Stimulated activated CD4-positive, alpha-beta T cell treated with anti-CD3 and anti-CD28 coated beads, Interleukin-1b, Interleukin-23, amount 100 ng/mL, for 1 hour (primary cell): ENCODE measurements at places on chromosomes 12 and 14.

- no peak for DNase-seq
Measured at GRCh38 chr12:97168804-97169203, 261.7 kb downstream of the NEDD1 start.

DNA sequence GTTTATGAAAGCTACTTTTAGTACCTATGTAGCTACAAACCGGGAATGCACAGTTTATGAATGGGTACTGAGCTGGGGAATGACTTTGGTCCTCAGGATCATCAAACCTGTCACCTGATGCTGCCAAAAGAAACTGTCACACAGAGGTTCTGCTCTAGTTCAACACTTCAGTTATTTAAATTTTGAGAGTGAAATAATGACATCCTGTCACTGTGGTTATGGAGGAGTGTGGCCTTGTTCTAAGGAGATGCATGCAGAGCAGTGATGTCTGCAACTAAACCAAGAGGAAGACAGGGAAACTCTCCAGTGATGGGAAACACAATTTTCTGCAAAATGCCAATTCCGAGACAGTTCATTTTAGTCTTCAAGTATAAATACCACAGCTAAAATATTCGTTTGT is 4.8 kb upstream of the AEBP2 start:
- DNase-seq, result no peak

GRCh38 chr12:31807773-31808097 is 78.9 kb upstream of the AMN1 start:
- DNase-seq, result no peak

DNA sequence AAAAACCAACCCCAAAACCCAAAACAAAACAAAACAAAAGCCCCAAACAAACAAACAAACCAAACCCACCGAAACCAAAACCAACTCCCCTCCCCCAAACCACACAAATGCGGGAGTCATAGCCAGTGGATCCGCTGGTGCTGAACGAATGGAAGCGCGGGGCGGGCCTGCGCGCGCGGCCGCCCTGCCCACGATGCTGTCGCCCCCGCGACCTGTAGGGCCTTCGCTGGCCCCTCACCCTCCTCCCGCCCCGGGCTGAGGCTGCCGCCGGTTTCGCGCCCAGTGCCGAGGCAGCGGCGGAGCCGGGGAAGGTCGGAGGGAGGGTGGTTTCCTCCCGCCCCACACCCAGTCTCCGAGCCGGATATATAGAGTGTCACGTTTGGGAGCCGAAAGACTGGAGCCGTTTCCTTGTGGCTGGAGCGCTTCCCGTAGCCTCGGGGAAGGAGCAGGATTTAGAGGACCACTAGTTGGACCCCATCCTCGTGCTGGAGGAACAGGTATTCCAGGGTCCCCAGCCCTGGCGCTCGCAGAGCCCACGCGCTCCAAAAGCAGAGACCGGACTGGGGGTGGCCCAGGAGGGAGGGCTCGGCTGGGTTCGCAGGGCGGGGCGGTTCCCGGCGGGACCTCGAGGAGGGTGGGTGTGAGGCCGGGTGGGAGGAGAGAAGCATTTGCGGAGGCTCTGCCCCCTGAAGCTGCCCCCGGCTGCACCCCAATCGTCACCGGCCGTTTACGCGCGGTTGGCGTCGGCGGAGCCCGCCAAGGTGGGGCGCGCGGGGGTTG is at the start of gene FAR2:
FAR2 (plus strand) TSS at position 368 of the 780 bp plus-strand sequence. CDS start 121,172 bp downstream, outside the sequence.
- peak; percentile 17 for DNase-seq

- DNase-seq, result no peak
Measured at GRCh38 chr12:100265732-100266584, 921 bp downstream of the DEPDC4 start.

GRCh38 chr12:1912580-1913376 is 5.7 kb downstream of the CACNA2D4 start:
- no peak for DNase-seq
